ENCODE measurements at places on chromosomes 5 and 9.

GRCh38 chr9:127917603-127918002 is 762 bp upstream of the ST6GALNAC4 start:
- DNase-seq, result no peak

GRCh38 chr9:74499111-74499601 is 2.0 kb downstream of the RORB start:
- DNase-seq, result no peak

DNA sequence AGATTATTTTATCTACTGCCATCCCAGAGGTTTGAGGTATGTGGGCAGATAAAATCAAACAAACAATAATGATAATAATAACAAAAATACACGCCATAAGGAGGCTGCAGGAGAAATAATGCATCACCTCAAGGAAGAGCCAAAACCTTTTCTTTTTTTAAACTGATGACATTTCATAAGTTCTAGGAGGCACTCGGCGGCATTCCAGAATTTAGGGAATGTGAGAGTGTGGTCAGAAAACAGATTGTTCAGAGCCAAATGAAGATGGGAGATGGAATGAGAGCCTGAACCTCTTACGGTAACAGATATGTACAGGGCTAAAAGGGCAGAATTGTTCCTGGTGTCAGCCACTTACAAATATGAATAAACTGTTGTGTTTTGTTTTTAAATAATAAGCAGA is 615.0 kb upstream of the CHD1 start:
- no peak for DNase-seq

- peak; percentile 12 for DNase-seq
Observed at GRCh38 chr9:89606049-89606623, 1.3 kb downstream of the GADD45G start.

- DNase-seq, result no peak
Observed at GRCh38 chr9:81071108-81071507, 618.2 kb downstream of the TLE1 start.

GRCh38 chr9:108835831-108836230 is 20.0 kb downstream of the ACTL7B start:
- no peak for DNase-seq

Measured in T-helper 22 cell (primary cell).